ENCODE measurements at places on chromosomes 2 and 18.

DNA sequence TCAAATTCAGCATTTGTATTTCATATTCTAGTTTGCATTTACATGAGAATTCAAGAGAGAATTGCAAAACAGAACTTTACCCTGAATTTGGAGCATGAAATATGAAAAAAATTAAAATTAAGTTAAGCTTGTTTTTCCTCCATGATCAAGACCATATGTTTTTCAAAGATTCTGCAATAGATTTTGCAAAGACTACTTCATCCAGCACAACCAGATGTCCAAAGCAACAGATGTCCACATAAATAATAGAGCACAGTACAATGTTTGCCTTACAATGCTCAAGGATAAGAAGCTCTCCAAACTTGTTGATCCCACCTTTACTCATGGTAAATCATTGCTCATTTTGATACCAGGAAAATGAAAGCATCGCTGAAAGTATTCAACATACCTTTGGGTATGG, 25.6 kb downstream of the FAP start:
- DNase-seq: no peak

DNA sequence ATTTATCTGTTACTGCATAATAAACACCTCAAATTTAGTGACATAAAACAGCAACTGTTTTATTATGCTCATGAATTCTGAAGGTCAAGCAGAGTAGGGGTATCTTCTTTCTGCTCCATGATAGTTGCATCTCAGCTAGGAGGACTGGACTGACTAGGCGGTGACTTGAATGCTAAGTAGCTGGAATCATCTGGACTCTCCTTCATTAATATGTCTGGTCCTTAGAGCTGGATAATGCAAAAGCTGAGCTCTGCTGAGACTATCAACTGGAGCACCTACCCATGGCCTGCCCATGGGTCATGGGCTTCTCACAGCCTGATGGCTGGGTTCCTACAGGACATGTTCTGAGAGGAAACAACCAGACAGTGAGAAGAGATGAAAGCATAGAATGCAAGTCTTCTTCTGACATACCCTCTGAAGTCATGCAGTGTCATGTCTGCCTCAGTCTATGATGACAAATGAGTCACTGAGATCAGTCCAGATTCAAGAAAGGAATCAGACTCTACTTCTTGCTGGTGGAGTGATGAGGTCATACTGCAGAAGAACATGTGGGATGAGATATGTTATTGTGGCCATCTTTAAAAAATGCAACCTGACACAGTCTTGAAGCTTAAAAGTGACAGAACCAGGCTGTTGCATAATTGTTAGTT, 174.2 kb upstream of the OSR1 start:
- DNase-seq: no peak

DNA sequence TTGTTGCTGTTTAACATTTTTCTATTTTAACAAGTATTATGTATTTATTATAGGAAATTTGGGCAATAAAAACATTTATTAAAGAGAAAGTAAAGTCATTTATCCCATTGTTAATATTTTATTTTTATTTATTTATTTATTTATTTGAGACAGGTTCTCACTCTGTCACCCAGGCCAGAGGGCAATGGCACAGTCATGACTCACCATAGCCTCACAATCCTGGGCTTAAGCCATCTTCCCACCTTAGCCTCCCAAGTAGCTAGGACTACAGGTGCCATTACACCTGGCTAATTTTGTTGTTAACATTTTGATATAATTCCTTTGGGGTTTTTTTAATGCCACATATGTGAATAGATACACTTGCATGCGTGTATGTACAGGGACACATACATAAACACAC, 165.9 kb upstream of the STON1 start:
- DNase-seq: no peak

GRCh38 chr2:152155209-152155608, 20.4 kb downstream of the STAM2 start:
- DNase-seq: no peak

DNA sequence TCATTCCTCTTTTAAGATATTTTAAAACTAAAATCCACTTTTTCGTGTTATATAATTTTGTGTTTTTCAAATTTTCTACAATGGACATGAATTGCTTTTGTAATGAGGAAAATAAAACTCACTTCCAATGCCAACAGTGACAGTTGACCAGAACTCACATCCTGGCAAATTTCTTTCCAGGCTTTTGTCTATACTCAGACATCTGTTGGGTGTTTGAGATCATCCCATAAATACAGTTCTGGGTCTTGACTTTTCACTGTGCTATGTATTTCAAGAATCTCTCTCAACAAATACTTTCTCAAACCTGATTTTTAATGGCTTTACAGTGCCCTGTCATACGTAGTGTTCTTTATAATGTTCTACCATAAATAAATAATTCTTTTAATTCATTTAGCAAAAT, 57.6 kb downstream of the RPL37A start:
- DNase-seq: no peak

- DNase-seq: no peak
Measured at GRCh38 chr18:53887447-53887846, 337.0 kb downstream of the MBD2 start.

All from D341Med (cell line).